A549 treated with CORT108297 at 1 μM for 4 hours (cell line): ENCODE measurements at places on chromosomes 2 and 18. TPM values are rescaled to one million over a fixed set of nuclear protein-coding genes. Genes with fewer than 3 reads are reported as not detected.

Gene DSC3
- total RNA-seq: 1.2 to 2.2 TPM (median 1.7 TPM) in 5 replicates

Gene CPO
- 0.09 to 0.15 TPM (median 0.12 TPM) in 3 of 5 replicates, not detected in the others for total RNA-seq

Gene CNRIP1
- total RNA-seq: 1.8 to 2.4 TPM (median 2.1 TPM) in 5 replicates

Gene ANKRD30B
- 0.02 to 0.03 TPM (median 0.02 TPM) in 3 of 5 replicates, not detected in the others for total RNA-seq

Gene MFF
- total RNA-seq: 105 to 117 TPM (median 108 TPM) in 5 replicates

Gene SERPINB12
- total RNA-seq: not detected in 5 replicates

Gene TSPYL6
- not detected in 5 replicates for total RNA-seq

Gene NLRC4
- not detected in 5 replicates for total RNA-seq

Gene SP140L
- 3.2 to 3.8 TPM (median 3.6 TPM) in 5 replicates for total RNA-seq

Gene IL1RN
- total RNA-seq: 0.30 to 0.46 TPM (median 0.46 TPM) in 5 replicates

Gene RAB6C
- not detected in 5 replicates for total RNA-seq

Gene SLC4A5
- total RNA-seq: 0.24 to 0.63 TPM (median 0.42 TPM) in 5 replicates

Gene FOSL2
- 42.3 to 56.8 TPM (median 48.3 TPM) in 5 replicates for total RNA-seq

Gene CFAP221
- 0.17 to 0.48 TPM (median 0.32 TPM) in 5 replicates for total RNA-seq

Gene GPBAR1
- total RNA-seq: 0.08 to 0.17 TPM (median 0.11 TPM) in 5 replicates

Gene ASPRV1
- total RNA-seq: 0.14 to 0.43 TPM (median 0.23 TPM) in 5 replicates

Gene UGT1A10
- total RNA-seq: 0.06 TPM in 1 of 5 replicates, not detected in the others

Gene SPEG
- 4.3 to 9.5 TPM (median 7.0 TPM) in 5 replicates for total RNA-seq

Gene VIL1
- 0.17 to 0.37 TPM (median 0.25 TPM) in 5 replicates for total RNA-seq

Gene CDKL4
- 0.15 TPM in 1 of 5 replicates, not detected in the others for total RNA-seq

Gene IL1RL1
- 0.67 to 1.2 TPM (median 0.86 TPM) in 5 replicates for total RNA-seq

Gene HOXD4
- 0.14 to 0.62 TPM (median 0.49 TPM) in 5 replicates for total RNA-seq

Gene HOXD1
- 0.16 to 0.32 TPM (median 0.18 TPM) in 5 replicates for total RNA-seq

Gene M1AP
- total RNA-seq: not detected in 5 replicates

Gene CTAGE1
- total RNA-seq: 0.05 TPM in 1 of 5 replicates, not detected in the others

Gene LINC00305
- not detected in 5 replicates for total RNA-seq

Gene CCDC74B
- total RNA-seq: 4.4 to 8.4 TPM (median 6.9 TPM) in 5 replicates

Gene EVX2
- not detected in 5 replicates for total RNA-seq

Gene SLC14A1
- total RNA-seq: 0.08 to 0.23 TPM (median 0.15 TPM) in 4 of 5 replicates, not detected in the other

Gene FEV
- not detected in 5 replicates for total RNA-seq

Gene SP5
- total RNA-seq: 0.05 TPM in 1 of 5 replicates, not detected in the others

Gene MC4R
- not detected in 5 replicates for total RNA-seq

Gene DNER
- 6.2 to 10.2 TPM (median 7.2 TPM) in 5 replicates for total RNA-seq

Gene VAMP8
- 15.2 to 18.7 TPM (median 16.4 TPM) in 5 replicates for total RNA-seq

Gene NEURL3
- 0.96 to 2.2 TPM (median 1.4 TPM) in 5 replicates for total RNA-seq

Gene CPLX4
- total RNA-seq: not detected in 5 replicates

Gene HYCC2
- total RNA-seq: 2.8 to 5.5 TPM (median 3.4 TPM) in 5 replicates

Gene DLGAP1
- 0.01 to 0.04 TPM in 2 of 5 replicates, not detected in the others for total RNA-seq

Gene AQP4
- total RNA-seq: 0.05 TPM in 1 of 5 replicates, not detected in the others

Gene MRPL19
- 69.2 to 76.6 TPM (median 72.9 TPM) in 5 replicates for total RNA-seq
